ENCODE measurements at places on chromosomes 5 and 9. TPM values are rescaled to one million over a fixed set of nuclear protein-coding genes. Genes with fewer than 3 reads are reported as not detected.

Gene FRMPD1
- total RNA-seq = not detected

GRCh38 chr5:79849486-79850315 is 141.4 kb downstream of the MTX3 start:
- no peak for DNase-seq

GRCh38 chr5:54476682-54477081 is 21.2 kb downstream of the HSPB3 start:
- no peak for DNase-seq

- no peak for DNase-seq
These were observed 136.4 kb downstream of the SEMA5A start for GRCh38 chr5:9409413-9409960.

DNA sequence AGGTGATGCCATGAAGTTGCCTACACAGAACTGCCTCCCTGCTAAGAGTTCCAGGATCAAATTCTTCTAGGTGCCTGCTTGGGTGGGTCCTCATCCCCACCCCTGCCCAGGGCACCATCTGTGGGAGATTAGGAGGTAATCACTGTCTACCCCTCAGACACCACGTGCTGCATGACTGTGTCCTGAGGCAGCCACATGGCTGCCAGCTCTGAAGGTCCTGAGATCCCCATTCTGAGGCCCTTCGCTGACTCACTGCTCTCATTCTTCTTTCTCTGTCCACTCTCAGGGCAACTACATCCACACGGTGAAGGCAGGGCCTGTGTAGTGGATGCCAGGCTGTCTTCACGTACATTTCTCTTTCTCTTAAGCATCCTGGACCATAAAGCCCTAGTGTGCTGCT is 222.9 kb upstream of the ANKRD55 start:
- DNase-seq = no peak

DNA sequence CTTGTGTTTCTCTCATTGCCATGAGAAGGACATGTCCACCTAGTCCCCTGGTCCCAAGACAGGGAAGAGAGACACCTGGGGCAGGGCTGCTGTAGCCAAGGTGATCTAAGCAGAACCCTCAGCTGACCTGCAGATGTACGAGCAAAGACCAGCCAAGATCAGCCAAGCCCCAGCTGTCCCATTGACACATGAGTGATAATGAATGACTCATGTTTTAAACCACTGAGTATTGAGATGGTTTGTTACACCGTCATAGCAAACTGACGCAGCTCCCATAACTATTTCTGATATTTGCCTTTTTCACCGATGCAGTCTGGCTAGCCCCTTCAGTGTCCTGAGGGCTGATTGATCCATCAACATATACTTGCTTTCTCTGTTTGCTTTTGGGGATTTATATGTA is 6.7 kb downstream of the OR1K1 start:
- no peak for DNase-seq

Gene GPR150
- 0.22 TPM for total RNA-seq

GRCh38 chr5:92678640-92679039 is 902.4 kb downstream of the NR2F1-AS1 start:
- peak; percentile 39 for DNase-seq

Gene OTP
- total RNA-seq = not detected

DNA sequence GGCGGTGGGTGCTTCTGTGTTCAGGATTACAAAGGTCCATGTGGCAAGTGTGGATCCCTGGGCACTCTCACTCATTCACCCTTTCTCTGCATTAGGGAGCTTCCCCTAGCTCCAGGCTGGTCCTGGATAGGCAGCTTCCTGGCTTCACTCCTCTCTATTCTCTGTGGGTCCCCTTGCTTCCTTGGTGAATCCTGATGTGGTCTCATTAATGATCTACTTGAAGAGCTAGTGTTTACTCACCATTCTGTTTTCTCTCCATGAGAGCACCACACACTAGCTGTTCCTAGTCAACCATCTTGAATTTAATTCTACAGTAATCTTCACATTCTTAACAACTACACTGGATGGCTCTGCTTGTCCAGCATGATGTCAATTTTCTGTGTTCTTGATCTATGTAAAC is 90.0 kb upstream of the PLPPR1 start:
- no peak for DNase-seq

GRCh38 chr9:6961845-6962522 is 204.2 kb downstream of the KDM4C start:
- no peak for DNase-seq

Gene NSUN2
- 35.5 TPM for total RNA-seq

- DNase-seq = no peak
These were observed 27.5 kb downstream of the NTRK2 start for GRCh38 chr9:84697042-84697441.

Gene PCDHGB7
- 4.1 TPM for total RNA-seq

- no peak for DNase-seq
These were observed 212.9 kb downstream of the MAPKAP1 start for GRCh38 chr9:125493881-125494652.

DNA sequence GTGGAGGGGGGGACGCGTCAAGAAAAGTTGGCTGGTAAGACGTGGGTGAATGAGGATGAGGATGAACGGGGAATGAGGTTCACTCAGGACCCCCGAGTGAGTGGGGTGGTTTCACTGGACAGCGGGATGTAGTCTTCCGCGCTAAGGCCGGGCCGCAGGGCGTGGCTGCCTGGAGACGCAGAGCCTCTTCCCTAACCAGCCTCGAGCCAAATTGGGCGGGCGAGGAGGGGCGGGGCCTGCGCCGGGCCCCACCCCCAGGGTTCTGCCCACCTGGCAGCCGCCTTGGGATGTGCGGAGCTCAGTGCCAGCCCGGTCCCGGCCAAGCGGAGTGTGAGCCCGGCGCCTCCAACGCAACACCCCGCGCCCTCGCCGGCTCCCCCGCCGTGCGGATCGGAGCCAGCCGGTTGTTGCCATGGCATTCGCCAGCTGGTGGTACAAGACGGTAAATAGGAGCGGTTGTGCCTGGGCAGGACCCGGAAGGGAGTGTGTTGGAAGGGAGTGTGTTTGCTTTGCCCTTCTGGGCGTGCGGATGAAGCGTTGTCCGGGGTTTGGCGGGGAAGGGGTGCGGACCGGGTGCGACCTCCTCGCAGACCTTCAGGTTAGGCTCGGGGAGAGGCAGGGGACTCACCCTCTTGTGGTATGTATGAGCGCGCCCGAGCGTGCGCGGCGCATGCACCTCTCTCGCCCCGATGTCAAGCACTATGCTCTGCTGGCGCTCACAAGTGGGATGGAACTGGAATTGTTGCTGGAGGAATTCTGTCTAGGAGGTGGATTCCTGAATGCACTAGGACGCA is 746 bp downstream of the CAST start:
- DNase-seq = peak; percentile 88

DNA sequence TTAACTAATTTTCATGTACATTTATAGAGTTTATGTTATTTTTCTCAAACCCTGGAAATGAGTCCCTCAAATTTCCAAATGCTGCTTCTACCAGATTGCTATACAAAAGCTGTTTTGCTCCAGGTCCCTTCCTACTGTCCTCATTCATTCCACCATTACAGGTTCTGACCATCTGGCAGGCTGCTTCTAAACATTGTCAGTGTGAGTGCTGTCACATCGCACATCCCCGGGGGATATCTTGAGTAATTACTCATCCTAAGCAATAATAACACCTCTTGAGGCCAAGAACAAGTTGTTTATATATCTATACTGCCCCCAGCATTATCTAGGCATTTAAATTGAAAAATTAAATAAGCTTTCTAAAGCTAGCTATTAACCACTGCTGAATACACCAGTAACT is 1675.3 kb upstream of the CDH6 start:
- no peak for DNase-seq

DNA sequence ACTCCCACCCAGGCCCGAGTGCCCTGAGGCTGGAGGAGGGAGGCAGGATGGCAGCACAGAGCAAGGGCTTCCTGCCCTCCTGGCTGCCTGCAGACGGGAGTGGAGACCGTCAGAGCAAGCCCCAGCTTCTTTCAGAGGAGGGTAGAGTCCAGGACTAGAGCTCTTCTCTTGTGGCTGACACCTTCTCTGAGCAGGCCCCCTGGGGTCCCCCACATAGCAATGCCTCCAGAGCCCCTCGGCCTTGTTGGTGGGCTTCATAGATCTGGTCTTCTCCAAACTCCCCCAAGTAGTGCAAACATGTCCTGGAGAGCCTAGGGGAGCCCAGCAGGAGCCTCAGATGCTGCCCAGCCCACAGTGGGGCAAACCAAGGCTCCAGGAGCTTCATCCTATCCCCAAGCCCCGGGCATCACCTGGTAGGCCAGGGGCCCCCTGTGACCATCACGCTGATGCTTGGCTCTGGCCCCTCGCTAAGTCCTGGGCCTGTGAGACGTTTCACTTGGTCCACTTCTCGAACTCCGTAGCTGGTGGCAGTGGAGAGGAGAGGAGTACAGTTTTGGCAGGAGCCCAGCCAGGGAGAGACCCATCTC is 2.0 kb downstream of the MZB1 start:
- DNase-seq = no peak

- no peak for DNase-seq
These were observed 42.8 kb downstream of the NEURL1B start for GRCh38 chr5:172683645-172684471.

DNA sequence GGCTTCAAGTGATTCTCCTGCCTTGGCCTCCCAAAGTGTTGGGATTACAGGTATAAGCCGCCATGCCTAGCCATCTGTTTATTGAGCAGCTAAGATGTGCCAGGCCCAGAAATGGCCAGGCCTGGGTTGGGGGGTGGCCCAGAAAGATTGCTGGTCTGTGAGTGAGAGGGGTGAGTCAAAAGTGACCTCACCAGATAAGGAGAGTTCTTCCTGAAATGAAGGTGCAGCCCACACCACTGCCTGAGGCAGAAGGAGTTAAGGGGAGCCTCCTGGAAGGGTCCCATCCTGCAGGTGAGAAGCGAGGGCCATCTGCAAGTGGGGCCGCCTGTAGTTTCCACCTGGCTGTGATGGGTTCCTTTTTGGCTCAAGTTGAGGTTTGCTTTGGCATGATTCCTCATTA is 96.9 kb upstream of the KLF4 start:
- no peak for DNase-seq

- DNase-seq = no peak
These were observed 305.9 kb upstream of the PRR16 start for GRCh38 chr5:120158211-120158610.

- no peak for DNase-seq
These were observed 1.0 kb upstream of the CRB2 start for GRCh38 chr9:123354806-123355508.

Gene PCDHGA3
- total RNA-seq = 0.40 TPM

- DNase-seq = no peak
These were observed 476.1 kb upstream of the PTPRD start for GRCh38 chr9:11088821-11089374.

DNA sequence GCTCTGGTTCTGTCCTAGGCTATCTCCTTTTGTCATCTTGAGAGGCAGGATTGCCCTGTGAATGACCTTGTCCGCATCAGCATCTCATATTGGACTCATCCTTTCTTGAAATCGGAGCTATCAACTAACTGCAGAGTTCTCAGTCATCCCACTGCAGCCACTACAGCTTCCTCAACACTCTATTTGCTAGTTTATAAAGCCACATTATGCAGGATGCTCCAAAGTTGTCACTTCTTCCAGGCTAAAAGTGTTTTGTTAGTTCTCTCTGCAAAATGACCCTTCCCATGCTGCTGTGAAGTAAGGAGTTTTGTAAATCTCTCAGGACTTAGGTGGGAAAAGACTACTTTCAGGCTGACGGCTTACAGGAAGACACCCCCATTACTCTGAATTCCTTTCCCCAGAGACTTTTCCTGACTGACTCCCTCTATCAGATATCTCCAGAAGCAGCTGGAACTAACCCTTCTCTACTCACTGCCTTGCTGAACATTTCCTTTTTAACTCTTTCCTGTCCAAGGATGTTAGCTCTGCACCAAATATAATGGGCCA is 257.6 kb downstream of the NFIB start:
- DNase-seq = peak; percentile 74

DNA sequence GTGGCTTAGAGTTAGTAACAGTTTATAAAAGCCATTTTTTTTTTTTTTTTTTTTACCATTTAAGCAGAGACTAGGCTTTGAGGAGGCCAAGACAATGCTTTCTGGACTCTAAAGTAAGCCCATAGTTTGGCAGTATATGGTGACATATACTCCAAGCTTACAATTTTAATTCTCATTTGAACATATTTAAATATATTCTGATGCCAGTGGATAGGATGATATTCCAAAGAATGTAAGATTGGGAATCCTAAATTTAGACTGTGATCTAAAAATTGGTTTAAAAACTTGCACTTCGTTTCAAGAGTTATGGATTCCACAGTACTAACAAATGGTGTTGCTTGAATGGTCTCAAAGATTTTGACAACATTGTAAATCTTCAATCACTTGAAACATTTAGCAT is 112.1 kb downstream of the CWC27 start:
- no peak for DNase-seq

- no peak for DNase-seq
These were observed 69.6 kb upstream of the ABCA1 start for GRCh38 chr9:104997536-104997935.

GRCh38 chr9:108002371-108002956 is 512.9 kb upstream of the KLF4 start:
- no peak for DNase-seq

Gene CNTNAP3B
- total RNA-seq = 58.0 TPM

GRCh38 chr9:3863111-3863528 is 337.3 kb upstream of the RFX3 start:
- DNase-seq = peak; percentile 87

- DNase-seq = no peak
These were observed 153.2 kb downstream of the GOLPH3 start for GRCh38 chr5:32020946-32021345.

Gene HAVCR1
- total RNA-seq = not detected

Gene AHRR
- total RNA-seq = 1.4 TPM

GRCh38 chr5:130198927-130199326 is 294.7 kb downstream of the CHSY3 start:
- DNase-seq = no peak

Gene FOXD4L4
- total RNA-seq = under 0.01 TPM

- DNase-seq = no peak
These were observed 707 bp upstream of the RIMOC1 start for GRCh38 chr5:41903382-41903891.

Measured in lung microvascular endothelial cell (primary cell).